Breast epithelium (tissue), 4 donors: ENCODE measurements at places on chromosomes 3 and 15. TPM values are rescaled to one million over a fixed set of nuclear protein-coding genes. Genes with fewer than 3 reads are reported as not detected.

DNA sequence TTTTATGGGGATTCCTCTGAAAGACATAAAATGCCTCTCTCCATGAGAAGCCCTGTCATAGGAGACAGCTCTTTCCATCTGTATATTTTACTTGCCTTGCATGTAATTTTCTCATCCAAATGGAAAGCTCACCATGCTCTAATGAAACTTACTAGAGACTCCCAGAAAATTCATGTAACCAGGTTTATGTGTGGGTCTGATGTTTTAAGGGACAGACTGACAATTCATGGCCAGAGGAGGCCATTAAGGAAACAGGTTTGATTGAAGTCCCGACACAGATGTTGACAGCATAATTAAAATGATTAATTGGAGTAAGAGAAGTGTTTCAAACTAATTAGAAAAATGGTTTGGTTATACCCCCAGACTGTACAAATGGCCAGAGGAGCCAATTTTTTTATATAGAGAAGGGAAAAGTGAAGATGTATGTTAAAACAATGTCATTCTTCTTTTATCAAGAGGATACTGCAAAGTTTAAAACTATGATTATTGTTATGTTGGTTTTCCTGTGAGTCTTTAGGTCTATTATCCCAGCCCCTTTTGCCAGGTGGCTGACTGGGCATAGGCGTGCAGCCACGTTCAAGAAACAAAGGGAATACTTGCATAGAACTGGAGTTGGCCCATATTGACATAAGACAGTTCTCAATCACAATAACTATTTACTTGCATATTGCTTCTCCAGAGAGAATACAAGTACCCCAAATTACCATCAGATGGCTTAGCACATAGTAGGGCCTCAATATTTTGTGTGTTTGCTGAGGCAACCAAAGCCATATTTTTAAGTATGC lies 64.8 kb downstream of the RBMS3 start:
- no peak for DNase-seq

DNA sequence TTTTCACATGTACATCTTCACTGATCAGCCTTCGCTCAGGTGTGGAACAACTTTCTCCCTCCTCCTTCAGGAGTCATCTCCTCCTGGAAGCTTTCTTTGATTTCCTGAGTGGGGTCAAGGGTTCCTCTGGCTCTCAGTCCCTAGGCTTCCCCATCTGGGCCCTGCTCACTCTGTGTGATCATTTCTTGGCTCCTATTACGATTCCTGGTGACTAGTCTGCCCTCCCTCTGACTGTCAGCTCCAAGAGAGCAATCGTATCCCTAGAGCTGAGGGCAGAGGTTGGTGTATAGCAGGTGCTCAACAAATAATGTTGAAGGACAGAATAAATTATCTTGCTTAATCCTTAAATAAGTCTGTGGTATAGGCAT lies 15.3 kb upstream of the PRKCD start:
- no peak for DNase-seq

GRCh38 chr3:138469874-138470273 lies 35.5 kb downstream of the ESYT3 start:
- no peak for DNase-seq

GRCh38 chr3:188664795-188665194 lies 507.0 kb upstream of the TPRG1 start:
- no peak for DNase-seq

The RGMA gene
- 14.4 TPM for total RNA-seq
